Activated CD4-positive, alpha-beta T cell treated with anti-CD3 and anti-CD28 coated beads for 36 hours (primary cell): ENCODE measurements at places on chromosomes 6 and 20. TPM values are rescaled to one million over a fixed set of nuclear protein-coding genes. Genes with fewer than 3 reads are reported as not detected.

DNA sequence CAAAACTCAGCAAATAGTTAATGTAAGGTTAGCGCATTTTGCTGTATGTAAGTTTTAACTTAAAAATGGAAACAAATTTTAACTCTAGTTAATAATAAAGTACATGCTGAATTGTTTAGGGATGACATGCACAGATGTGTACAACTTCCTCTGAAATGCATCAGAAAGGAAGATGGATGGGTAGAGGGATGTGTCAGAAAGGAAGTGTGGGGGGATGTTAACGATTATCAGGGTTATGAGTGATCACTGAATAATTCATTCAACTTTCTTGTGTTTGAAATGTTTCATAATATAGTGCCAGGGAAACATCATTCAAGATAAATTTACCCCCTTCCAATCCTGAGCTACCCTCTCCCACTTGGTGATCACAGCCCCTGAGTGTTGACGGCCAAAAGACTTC lies 87.6 kb downstream of the FOXA2 start:
- DNase-seq = no peak

DNA sequence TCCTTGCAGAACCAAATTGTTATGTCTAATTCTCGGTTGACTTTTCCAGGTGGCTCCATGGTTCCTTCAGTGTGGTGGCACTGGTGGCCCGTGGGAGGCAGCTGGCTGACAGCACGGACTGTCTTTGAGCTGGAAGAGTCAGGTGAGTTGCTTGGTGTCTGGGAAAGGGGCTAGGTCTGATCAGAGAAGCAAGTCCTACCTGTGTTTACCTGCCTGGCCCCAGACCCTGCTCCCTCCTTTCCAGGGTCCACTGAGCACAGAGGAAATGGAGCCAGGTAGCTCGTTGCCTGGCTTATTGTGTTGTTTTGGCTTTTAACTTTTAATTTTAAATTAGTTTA lies 111.8 kb downstream of the BANF2 start:
- no peak for DNase-seq

- no peak for DNase-seq
Observed at GRCh38 chr20:38302786-38303185, 1.2 kb upstream of the BPI start.

- DNase-seq = peak; percentile 83
Observed at GRCh38 chr20:51220293-51220706, 197.4 kb upstream of the KCNG1 start.

The VSTM2L gene
- not detected for total RNA-seq

The SLC22A16 gene
- not detected for total RNA-seq

GRCh38 chr6:38078671-38079070 lies 259.1 kb downstream of the ZFAND3 start:
- no peak for DNase-seq

- DNase-seq = no peak
Observed at GRCh38 chr6:157789297-157789696, 33.7 kb upstream of the SNX9 start.

DNA sequence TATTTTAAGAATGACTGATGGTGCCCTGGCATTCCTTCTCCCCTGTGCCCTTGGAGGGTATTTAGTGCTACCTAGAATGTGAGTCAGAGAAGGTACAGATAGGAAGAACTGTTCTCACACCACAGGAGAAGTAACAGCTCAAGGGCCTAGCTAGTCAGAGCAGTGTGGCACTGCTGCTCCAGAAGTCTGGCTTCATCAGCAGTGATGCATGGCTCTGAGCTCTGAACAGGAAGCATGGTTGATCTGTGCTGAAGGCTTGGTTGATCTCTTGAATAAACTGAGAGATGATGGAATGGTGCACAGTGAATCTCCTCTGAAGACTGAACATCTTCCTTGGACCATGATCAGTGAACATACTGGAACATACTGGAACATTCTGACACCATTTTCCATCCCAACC lies 425.3 kb upstream of the SLC35B3 start:
- DNase-seq = no peak

DNA sequence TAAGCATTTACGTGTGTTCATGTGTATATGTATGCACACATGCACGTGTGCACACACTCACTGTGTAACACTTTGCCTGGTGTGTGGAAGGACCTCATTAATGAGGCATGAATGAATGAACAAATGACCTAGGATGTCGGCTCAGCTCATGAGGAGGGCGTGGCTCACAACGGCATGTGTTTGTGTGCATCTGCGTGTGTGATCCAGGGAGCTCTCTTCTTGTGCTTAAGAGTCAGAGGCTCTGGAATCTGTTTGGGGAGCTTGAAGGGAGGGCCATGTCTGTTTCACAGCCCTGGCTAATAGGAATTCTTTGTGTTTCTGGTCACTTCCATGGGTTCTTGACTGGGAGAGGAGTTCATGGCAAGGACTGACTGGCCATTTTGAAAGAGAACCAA lies 32.7 kb downstream of the TOX2 start:
- no peak for DNase-seq

DNA sequence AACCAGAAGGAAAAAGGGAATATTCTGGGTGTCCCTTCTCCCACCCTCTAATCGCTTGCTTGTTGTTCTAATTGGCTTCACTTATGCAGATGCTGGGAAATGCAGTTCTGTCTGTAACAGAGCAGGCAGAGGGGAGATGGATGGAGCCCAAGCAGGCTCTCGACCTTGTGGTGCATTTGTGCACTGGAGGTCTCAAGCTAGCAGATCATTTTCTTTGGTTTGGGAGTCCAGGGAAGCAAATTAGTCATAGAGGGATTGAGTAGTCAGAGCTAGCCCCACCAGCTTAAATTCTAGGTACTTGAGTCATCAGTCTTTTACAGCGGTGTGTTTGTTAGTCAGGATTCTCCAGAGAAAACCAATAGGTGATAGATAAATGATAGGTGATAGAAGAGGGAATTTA lies 234.7 kb upstream of the ECI2 start:
- DNase-seq = no peak

GRCh38 chr20:1397710-1398109 lies 4.9 kb upstream of the FKBP1A start:
- DNase-seq = peak; percentile 28

- DNase-seq = no peak
Observed at GRCh38 chr6:143090314-143091044, 29.8 kb downstream of the AIG1 start.

The CLIC5 gene
- total RNA-seq = 3.7 TPM

- no peak for DNase-seq
Observed at GRCh38 chr20:54129350-54129749, 44.4 kb downstream of the CYP24A1 start.

- no peak for DNase-seq
Observed at GRCh38 chr20:38982291-38982690, 20.1 kb downstream of the DHX35 start.

GRCh38 chr20:49297605-49298530 lies 20.0 kb upstream of the ZNFX1 start:
- no peak for DNase-seq

- DNase-seq = no peak
Observed at GRCh38 chr20:31566319-31566657, 38.8 kb upstream of the ID1 start.

The COL12A1 gene
- total RNA-seq = 0.02 TPM

- peak; percentile 15 for DNase-seq
Observed at GRCh38 chr6:39335780-39336545, 13.5 kb upstream of the KCNK16 start.

GRCh38 chr6:89536231-89536630 lies 102.3 kb downstream of the LYRM2 start:
- DNase-seq = no peak

DNA sequence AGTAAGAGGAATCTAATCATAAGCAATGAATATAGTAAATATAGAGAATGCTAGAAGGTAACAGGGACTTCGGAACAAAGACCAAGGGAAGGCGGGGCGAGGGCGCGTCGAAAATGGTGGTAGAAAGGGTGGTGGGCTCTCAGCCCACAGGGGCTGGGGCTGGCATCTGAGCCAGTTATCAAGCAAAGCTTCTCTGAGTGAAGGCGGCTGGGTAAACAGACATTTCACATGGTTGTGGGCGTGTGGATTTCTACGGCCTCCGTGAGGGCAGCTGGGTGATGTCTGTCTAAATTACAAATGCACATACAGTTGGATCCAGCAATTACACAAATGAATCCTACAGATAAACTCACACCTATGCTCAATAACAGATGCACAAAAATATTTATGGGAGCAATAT lies 56.6 kb downstream of the TOX2 start:
- DNase-seq = no peak

- no peak for DNase-seq
Observed at GRCh38 chr6:37812841-37813240, 6.7 kb upstream of the ZFAND3 start.

The RNF217 gene
- 1.7 TPM for total RNA-seq

GRCh38 chr6:65790666-65791065 lies 83.6 kb upstream of the EYS start:
- no peak for DNase-seq

DNA sequence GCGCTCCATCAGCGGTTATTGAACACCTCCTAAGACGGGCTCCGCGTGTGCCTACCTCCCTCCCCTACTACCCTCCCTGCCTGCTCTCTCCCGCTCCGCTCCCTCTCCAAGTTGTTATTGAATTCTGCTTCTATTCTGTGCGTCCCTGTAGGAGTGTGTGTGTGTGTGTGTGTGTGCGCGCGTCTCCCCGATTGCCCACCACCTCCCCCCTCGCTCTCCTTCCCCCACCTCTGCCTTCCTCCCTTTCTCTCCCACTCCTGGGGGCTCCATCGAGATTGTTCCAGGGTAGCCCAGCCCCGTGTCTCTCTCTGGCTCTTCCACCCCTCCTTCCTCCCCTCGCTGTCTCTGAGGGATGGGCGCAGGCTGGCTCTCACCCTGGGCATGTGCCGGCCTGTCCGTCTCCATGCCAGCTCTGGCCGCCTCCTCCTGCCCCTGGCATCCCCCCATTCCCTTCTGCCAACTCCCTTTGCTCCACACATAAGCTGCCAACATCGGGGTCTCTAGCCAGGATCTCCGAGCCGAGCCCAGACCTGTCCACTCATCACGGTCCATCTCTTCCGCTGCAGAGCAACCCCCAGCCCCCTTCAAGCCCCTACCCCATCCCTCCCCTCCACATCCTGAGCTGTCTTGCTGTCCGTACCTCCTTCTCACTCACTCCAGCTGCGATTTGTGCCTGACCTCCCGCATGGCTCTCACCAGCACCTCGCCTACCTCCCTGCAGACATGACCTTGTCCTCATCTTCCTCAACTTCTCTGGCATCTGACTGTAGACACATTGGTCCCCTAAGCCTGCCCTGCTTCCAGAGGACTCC lies 68.5 kb downstream of the SRC start:
- DNase-seq = no peak

DNA sequence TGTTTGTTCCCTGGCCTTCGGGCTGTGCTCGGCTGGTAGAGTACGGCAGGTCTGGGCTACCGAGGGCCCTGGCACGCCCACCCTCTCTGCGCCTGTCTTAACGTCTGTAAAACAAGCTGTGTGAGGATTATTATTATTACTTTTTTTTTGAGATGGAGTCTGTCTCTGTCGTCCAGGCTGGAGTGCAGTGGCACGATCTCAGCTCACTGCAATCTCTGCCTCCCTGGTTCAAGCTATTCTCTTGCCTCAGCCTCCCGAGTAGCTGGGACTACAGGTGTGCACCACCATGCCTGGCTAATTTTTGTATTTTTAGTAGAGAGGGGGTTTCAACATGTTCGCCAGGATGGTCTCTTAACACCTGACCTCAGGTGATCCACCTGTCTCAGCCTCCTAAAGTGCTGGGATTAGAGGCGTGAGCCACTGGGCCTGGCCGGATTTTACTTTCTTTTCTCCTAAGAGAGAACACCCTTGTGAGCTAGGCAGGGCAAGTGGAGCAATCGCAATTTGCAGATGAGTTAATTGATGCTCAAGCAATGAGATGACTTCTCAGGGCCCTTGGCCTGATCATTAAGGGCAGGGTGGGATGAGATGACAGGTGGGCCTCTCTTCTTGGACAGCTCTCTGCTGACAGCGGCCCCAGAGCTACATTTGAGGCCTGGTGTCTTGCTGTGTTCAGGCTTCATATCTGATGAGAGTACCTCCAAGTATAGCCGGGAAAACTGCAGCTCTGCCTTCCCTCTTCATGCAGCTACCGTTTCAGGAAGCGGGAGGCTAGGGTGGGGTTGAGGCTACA lies 859 bp upstream of the SMIM29 start:
- DNase-seq = no peak

DNA sequence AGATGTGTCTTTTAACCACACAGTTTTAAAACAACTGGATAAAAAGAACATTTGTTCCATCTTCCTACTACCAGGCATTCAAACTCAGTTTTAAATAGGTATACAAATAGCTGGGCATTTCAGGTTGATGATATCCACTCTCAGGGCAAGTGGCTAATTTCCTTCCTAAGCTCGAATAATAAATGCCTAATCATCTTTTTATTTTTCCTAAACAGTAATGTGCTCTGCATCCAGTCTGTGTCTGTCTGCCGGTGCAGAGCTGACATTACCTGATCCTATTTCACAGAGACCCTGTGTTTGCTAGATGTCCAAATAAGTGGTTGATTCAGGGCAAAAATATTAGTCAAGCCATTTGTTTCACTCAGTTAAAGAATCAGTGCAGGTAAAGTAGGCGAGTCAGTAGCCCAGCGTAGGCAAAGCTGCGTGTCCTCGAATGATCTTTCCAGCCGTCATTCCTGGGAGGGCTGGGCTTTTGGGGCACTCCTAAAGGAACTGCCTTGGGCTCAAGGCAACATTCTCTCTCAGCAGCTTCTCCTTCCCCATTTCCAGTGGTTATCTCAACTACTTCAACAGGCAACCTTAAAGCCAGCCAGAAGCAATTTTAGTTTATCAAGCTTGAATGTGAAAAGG lies 74.2 kb upstream of the BMP2 start:
- DNase-seq = no peak

GRCh38 chr6:156587751-156588301 lies 189.4 kb upstream of the ARID1B start:
- DNase-seq = no peak

The CGA gene
- total RNA-seq = not detected

DNA sequence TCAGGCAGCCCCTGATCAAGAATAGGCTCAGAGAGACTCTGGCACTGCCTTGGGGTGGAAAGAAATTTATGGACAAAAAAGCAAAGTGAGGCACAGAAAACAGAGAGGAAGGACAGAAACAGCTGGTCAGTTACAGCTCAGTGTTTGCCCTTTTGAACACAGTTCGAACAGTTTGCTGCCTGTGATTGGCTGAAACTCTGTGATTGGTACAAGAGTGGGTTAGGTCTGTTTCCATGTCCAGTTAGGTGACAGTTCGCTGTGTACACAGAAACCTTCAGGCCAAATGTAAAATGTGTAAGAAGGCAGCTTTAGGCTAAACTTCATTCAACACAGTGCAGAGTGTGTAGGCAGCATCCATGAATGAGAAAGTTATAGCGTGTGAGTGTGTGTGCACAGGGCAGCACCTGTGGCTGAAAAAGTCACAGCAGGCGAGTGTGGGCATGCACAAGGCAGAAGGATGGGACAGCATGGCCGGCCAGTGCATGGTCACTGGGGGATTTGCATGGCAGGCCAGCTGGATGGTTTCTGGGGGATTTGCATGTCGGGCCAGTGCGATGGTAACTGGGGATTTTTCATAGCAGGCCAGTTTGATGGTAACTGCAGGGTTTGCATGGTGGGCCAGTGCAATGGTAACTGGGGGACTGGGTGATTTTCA lies 75.4 kb upstream of the FRMD1 start:
- no peak for DNase-seq
